ENCODE measurements at places on chromosomes 5 and 9.
A peak's percentile ranks its signal among the peaks of the same experiment; 100 is the strongest.

DNA sequence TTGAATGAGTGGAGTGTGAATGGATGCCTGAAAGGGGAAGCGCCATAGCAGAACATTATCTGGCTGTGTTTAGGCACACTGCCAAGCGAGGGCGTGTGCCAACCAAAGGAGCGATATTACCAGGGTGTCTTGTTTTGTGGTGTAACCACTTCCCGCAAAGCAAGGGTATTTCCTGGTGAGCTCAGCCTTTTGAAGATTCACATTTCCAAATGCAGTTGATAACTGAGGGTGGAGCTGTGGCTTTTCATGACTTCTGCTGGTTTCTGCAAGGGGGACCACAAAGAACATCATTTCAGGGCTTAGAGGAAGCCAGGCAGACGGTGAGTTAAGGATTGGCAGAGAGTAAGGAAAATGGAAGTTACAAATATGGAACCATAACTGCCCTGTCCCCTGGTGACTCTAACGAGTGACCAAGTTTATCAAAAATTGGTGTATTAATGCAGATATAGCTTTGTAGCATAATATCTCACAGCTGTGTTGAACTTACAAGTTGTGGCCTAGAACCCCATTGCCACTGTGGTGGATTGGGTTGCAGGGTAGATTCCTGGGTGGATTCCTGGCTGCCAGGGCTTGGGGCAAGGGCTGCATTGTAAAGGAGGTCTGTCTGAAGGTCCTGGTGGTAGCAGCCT, 71.4 kb downstream of the RALGPS1 start:
- DNase-seq, result peak; percentile 26

- DNase-seq, result no peak
These were observed 91.9 kb downstream of the MED10 start for GRCh38 chr5:6286404-6286803.

GRCh38 chr9:36828611-36829013, 205.5 kb downstream of the PAX5 start:
- DNase-seq, result no peak

GRCh38 chr5:9063615-9064245, 482.1 kb downstream of the SEMA5A start:
- DNase-seq, result no peak

DNA sequence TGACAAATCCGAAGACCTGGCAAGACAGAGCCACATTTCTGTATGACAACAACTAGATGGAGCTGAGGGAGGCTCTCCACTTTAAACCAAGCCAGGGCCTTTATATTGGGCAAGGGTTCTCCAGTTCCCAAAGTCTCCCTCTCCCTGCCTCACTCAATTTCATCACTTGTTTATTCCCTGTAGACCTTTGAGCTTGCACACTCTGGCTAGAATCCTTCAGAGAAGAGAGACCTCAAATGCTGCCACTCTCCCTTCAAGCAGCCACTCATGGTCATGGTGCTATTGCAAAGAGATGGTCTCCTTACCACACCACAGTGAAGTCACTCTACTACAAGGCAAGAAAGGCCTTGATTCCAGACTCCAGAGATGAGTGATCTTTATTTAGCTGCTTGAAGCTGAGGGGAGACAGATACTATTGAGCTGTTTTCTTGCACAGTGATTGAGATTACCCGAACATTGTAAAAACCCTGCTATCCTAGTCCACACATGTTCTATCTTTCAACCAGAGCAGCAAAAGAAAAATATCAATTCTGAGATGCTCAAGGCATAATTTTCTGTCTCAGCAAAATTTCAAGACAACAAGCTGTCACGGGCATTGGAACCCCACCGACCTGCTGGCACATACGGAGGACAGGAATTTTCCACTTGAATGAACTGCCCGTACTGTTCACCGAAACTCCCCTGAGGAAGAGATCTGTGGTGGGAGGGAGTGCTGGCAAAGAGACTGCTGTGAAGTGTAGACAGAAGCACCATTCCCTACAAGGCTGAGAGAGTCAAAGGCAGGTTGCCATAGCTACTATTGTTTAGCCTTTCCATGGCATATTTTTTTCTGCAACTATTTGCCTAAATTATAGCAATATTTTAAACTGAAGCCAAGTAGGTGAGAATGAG, 81.1 kb downstream of the CDO1 start:
- DNase-seq, result no peak

GRCh38 chr9:129561594-129562281, 59.2 kb downstream of the C9orf50 start:
- DNase-seq, result no peak

DNA sequence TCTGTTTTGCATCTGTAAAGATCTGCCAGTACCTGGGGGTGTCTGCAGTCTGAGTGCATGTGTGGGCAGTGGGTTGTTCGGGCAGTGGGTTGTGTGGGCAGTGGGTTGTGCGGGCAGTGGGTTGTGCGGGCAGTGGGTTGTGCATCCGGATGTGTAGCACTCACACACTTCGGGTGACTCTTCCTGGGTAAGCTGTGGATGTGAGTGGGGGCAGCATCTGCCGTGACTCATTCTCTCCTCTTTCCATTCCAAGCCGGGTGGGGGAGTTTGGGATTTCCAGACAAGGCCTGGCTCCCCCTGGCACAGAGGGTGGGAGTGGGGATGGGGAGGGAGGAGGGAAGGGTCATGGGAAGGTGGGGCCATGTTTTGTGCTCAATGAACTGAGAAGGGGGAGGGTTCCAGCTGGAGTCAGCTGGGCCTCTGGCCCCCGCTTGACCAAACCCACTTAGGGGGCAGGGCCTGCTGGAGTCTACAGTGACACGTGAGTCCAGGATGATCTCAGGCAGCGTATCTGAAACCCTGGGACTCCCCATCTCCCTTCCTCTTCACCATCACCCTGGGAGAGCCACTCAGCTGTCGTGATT, 8.3 kb downstream of the CRB2 start:
- no peak for DNase-seq

- no peak for DNase-seq
These were observed 4.6 kb downstream of the FLT4 start for GRCh38 chr5:180644825-180645273.

DNA sequence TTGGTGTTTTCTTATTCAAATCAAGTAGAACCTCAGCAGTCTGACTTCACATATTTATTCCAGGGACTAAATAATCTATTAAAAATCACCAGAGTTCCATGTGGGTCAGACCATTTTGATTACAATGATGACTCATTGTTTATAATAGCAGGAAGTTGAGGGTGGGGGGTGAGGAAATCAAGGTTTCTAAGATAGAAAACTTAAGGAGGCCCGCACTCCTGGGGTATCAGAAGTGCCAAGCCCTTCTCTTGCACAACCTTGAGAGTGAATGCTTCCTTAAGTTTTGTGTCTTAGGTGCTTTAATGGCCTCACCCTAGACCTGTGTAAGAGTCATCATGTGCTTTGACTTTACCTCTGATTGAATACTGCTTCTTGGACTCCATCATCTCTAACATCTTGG, 31.9 kb upstream of the NPR3 start:
- no peak for DNase-seq

DNA sequence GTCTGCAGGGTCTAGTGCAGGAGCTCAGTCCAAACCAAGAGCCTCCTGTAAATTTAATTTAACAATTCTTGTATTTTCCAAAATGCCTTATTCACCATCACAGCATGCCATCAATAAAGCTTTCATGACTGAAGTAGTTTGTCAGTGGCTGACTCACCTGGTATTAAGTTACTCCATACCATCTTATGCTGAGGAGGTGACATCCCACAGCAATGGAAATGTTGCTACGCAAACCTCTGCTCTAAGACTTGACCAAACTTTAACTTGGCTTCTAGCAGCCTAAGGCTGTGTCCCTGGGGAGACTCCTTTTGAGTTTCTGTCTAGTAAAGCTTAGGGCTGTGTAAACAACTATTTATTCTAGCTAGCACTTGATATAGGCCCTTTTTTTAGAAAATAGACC, 1231.3 kb upstream of the CDH18 start:
- DNase-seq, result no peak

DNA sequence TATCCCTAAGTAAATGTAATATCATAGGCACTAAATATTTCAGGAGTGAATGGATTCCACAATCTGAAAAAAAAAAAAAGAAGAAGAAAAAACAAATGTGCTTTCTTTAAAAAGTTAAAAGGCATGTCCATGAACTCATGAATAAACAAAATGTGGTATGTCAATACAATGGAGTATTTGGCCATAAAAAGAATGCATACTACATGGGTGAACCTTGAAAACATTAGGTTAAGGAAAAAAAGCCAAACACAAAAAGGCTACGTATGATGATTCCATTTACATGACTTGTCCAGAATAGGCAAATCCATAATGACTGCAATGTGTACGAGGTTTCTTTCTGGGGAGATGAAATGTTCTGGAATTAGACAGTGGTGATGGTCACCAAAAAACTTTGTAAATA, 45.3 kb downstream of the FNIP1 start:
- no peak for DNase-seq

- DNase-seq, result peak; percentile 43
These were observed 681 bp downstream of the FNIP1 start for GRCh38 chr5:131795879-131796792.

Data from SHP77 (cell line).